ENCODE measurements at places on chromosomes 16 and 17.

DNA sequence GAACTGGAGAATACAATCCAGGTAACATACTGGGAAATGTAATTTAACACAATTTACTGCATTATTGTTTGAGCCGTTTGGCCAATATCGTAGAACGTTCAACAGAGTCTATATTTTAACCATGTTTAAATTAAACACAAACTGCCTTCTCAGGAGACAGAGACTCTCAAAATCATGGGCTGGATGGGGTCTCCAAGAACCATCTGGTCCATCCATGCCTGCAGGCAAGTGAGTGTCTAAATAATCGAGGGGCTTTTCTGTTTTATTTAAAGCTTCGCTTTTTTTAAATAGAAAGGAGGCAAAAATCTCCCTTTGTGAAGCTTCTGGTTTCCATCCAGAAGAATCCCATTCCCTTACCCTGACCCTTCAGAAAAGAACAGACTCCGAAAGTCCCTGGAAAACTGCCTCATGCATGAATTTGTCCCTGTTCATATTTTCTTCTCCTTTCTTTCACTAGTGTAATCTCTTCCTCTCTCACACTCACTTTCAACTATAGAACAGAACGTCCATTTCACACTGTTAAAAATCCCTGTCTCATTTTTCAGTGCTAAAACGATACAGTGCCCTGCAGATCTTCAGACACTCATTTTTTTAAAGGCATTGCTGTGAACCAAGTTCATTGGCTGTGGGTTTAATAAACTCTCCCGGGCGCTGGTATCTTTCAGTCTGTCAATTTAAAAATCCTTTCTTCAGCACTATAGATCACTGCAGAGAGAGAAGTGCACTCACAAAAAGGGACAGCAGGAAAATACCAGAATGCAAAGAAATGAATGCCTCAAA, 111.4 kb upstream of the TOM1L1 start:
- no peak for DNase-seq

DNA sequence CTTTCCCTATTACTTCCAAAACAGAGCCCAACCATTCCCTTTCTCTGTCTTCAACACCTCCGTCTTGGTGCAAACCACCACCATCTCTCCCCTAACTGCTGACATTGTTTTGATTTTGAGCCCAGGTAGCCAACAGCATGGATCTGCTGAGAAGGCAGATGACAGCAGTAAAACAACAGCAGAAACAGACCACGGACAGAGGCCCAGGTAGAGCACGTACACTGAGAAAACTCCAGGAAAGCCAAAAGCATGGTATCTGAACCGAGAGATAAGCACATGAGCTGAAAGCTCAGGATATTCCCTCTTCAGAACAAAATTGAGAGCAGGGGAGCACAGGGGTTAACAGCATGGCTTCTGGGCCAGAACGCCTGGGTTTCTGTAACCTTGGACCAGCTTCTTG, 18.9 kb upstream of the MAP3K14 start:
- no peak for DNase-seq

GRCh38 chr16:85492295-85492864, 120.7 kb upstream of the GSE1 start:
- DNase-seq = no peak

GRCh38 chr17:32794533-32795246, 82.2 kb downstream of the MYO1D start:
- no peak for DNase-seq

GRCh38 chr16:2825906-2826305, 4.2 kb upstream of the ZG16B start:
- DNase-seq = no peak

GRCh38 chr16:27595475-27595874, 45.5 kb downstream of the KATNIP start:
- no peak for DNase-seq

DNA sequence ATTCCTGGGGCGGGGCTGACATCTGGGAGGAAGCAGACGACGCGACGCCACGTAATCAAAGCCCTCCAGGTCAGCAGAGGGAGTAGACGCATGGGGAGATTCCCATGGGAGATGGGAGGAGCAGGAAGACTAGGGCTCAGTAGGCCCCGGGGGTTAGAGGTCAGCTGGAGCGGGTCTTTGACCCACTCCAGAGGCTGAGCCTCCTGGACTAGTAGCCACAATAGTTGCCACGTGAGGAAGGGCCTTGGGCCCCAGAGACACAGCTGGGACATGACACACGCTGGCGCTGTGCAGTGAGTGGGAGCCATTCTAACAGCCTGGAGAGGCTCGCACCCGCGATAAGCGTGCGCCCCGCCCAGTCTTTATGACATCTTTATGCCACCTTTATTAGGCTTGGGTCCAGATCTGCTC, 95.7 kb upstream of the AMZ2 start:
- DNase-seq = no peak

DNA sequence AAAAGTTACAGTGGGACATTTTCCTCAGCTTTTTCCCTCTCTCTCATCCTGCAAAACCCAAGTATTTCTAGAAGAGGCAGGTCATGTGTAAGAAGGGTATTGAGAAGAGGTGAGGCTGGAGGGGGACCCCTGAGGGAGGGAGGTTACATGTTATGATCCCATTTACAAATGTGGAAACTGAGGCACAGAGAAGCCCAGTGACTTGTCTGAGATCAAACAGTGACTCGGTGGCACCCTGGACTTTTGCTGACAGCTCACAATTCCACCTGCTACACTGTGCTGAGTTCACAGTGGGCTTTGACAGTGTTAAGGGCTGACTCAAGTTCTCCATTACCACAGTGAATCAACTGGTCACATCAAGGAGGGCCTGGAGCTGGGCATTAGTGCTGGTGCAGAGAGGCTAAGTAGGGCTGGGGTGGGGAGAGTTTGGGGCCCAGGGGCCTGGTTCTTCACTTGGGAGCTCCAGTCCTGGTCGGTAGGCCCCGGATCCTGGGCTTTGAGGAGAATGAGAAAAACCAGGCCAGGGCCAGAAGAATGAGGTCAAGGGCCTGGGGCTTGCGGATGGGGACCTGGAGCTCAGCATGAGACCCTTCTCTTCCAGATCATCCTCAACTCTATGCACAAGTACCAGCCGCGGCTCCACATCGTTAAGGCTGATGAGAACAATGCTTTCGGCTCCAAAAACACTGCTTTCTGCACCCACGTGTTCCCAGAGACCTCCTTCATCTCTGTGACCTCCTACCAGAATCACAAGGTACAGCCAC, 26.0 kb downstream of the TBX4 start:
- DNase-seq = no peak

DNA sequence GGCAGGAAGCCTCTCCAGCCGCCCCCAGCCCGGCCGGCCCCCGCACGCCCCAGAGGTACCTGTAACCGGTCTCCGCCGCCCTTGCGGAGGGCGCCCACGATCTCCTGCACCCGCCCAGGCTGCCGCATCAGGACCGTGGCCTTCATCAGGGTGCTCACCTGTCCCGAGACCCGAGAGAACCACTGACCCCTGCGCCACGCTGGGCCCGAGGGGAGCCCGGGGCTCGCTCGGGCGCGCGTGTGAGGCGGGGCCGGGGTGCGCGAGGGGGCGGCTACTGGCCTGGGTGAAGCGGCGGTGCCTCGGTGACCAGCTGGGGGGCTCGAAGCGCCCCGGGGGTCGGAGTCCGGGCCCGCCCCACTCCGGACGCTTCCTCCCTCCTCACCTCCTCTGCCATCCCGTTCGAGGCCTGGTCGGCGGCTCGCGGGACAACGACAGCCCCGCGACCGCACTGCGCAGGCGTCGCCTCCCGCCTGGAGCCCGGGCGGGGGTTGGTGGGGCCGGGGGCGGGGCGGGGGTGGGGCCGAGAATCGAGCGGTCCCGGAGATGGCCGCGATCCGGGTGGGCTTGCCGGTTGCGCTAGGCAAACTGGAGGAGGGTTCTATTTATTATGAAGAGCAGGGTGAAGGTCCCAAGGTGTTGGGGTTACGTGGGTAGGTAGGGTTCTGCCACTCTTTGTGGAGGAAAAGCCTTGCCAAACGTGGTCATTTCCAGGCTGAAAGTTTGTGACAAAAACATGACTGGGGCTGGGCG, at the start of gene NT5C3B:
Gene NT5C3B, minus strand, starts transcription at position 433 of the 750 bp plus-strand sequence. Its CDS starts 39 bp downstream, at position 394.
- no peak for DNase-seq

DNA sequence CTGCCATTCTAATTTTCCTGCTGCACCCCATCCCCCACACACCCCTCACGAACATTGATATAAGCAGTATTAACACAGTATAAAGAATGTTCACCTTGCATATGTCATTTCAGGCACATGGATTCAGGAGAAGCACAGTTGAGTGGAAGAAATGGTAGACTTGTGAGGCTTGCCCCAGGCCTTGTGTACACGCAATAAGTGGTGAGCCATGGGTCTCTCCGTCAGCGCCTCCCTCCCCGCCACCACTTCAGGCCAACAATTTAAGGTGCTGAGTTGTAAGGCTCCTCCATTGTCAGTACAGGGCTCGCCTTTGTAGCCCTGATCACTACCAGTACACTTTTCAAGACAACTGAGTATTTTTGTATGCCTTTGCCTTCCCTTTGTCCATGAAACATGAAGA, 12.2 kb upstream of the CLEC18C start:
- DNase-seq = no peak

DNA sequence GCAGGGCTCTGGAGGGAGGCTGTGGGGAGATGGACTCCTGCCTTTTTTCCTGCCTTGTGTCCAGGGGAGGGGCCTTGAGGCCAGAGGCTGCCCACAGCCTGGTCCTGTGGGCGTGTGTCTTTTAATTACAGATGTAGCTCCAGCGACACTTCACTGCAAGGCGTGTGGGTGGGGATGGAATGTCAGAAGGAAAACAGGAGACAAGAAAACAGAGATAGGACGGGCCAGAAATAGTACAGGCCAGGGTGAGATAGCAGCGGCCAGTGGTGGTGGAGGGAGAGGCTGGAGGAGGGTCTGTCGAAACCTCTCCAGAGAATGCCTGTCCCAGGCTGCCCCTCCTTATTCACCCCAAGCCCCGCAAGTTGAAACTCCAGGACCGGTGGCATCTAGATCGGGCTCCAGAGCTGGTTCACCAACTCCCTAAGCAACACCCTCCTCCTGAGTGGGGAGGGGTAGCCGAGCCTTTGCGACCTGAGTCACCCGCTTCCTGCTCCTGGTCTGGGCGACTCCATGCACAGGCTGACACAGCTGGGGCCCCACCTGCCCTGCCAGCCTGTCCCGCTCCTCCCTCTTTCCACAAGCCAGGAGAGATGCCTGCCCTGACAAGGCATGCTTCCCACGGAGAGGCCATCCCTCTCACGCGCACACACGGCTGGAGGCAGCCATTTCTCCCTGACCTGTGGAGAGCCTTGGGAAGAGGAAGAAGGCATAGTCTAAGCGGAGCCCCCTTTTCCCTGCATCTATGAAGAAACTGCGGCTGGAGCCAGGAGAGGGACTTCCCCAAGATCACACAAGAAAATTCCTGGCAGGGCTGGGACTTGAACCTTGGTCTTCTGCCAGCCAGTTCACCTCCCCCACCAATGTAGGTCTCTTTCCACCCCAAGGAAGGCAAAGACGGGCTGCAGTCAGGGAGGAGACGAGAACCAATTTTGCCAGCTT, 6.6 kb upstream of the JUP start:
- DNase-seq = no peak

DNA sequence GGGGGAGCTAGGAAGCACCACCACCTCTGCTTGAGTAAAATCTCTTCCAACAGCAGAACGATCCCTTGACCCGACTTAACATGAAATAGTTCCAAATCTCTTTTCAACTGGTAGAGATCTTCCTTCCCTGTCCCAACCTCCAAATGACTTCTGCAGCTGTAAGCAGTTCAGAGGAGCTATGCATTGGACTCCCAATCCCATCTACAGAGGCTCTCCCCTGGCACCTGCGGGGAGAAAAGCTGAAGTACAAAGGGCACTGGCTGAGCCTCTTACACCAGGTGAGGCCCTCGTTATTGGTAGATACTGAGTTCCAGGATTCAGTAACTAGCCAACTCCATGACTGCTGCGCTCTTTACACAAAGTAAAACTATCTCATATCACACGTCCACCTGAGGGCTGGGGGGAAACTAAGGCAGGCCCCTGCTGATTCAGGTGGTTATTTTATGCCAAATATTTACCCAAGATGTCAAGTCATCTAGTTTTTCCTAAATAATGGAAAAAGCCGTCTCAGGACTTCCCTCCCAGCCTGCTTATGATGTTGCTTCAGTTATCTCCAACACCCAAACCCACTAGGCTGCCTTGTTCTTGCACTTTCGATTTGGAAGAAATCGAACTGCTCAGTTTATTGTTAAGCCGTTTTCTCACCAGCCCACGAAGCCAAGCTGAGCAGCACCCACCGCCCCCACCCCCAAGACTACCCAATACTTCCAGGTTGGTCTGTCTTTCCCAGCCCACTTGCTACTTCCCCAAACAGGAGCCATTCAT, 3.2 kb downstream of the ACTG1 start:
- no peak for DNase-seq

- no peak for DNase-seq
Observed at GRCh38 chr16:10624527-10624926, 44.1 kb upstream of the EMP2 start.

- DNase-seq = no peak
Observed at GRCh38 chr17:55576996-55577586, 65.8 kb upstream of the SMIM36 start.
